Cortex of kidney (tissue), 1 donor: ENCODE measurements at places on chromosomes 1 and 21.

DNA sequence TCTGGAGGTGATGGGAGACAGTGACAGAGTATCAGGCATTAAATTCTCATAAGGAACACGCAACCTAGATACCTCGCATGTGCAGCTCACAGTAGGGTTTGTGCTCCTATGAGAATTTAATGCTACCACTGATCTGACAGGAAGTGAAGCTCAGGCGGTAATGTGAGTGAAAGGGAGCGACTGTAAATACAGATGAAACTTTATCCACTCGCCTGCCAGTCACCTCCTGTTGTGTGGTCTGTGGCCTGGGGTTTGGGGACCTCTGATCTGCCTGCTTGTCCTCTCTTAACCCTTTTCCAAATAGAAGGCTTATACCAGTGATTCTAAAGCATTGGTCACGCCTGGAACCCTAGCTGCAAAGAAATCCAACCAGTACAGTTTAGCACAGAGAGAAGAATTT lies 15.3 kb downstream of the GABPA start:
- DNase-seq: no peak

DNA sequence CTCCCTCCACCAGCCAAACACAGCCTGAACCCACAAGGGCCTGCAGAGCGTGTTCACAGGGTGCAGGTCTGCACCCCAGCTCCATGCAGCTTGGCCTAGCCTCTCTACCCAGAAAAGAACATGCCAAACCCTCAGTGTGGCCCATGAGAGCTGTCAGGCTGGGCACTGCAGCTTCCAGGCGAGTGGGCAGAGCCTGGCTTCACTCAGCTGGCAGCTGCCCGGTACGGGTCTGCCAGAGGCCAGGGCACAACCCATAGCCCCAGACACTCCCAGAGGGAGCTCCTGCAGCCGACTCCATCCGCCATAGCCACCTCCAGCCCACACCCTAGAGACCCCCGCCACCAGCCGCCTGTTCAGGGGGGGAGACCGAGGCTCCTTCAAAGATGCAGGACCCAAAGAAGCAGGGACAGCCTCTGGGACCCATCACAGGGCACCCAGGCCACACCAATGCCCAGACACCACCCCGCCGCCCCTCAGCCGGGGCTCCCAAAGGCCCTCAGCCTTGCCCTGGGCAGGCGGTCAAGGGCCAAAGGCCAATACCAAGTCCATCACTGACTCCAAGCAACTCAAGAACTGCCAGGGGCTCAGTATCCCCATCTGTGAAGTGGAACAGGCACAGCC lies 42.4 kb downstream of the MEGF6 start:
- DNase-seq: no peak

DNA sequence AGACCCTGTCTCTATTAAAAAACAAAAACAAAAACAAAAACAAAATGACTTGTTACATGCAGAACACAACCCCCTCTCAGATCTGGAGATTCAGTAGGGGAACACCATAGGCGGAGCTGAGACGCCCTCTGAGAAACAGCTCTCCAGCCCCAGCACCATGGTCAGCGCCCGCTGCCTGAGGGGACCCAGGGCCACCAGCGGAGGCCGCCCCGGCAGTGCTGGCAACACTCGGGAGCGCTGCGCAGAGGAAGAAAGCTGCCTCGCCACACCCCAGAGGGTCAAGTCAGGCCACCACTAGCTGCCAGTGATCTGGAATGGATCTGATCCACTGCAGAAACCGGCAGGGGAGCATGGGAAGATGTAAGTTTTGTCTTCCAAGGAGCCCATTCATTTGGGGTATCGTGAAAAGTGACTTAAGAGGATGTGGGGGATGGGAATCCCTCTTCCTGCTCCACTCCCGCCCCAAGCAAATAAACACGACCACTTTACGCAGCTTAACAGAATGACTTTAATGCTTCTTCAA lies 3.1 kb downstream of the ACTA1 start:
- no peak for DNase-seq

- no peak for DNase-seq
Observed at GRCh38 chr21:34602061-34602460, 12.9 kb downstream of the RCAN1 start.

GRCh38 chr1:209420276-209420675 lies 163.2 kb upstream of the CAMK1G start:
- DNase-seq: no peak
